ENCODE measurements at places on chromosomes 11 and 22. TPM values are rescaled to one million over a fixed set of nuclear protein-coding genes. Genes with fewer than 3 reads are reported as not detected.

GRCh38 chr11:102291831-102292230 is 25.5 kb upstream of the BIRC3 start:
- DNase-seq, result no peak

GRCh38 chr11:16780146-16780545 is 41.7 kb downstream of the C11orf58 start:
- no peak for DNase-seq

DNA sequence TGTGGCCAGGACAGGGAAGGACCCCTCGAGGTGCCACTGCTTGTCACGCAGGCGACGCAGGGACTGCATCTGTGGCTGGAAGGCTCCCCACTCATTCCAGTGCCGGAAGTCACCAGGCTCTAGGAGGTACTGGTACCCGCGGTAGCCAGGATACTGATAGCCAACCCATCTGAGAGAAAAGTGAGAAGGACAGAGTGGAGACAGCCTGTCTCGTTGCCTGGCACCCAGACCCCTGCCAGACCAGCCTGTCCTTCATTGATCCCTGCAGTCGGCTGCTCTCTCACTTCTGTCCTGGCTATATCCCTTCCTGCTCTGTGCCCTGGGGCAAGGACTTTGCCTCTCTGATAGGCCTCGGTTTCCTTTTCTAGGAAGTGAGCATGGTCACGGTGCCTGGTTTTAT is 9.6 kb upstream of the TPST2 start:
- no peak for DNase-seq

ACR gene
- not detected for total RNA-seq

RAG2 gene
- not detected for total RNA-seq

All from NCI-H460 (cell line).